ENCODE measurements at places on chromosomes 1 and 21.
A peak's percentile ranks its signal among the peaks of the same experiment; 100 is the strongest.

- DNase-seq, result peak; percentile 54
These were observed 22.8 kb upstream of the TARS2 start for GRCh38 chr1:150464422-150464826.

DNA sequence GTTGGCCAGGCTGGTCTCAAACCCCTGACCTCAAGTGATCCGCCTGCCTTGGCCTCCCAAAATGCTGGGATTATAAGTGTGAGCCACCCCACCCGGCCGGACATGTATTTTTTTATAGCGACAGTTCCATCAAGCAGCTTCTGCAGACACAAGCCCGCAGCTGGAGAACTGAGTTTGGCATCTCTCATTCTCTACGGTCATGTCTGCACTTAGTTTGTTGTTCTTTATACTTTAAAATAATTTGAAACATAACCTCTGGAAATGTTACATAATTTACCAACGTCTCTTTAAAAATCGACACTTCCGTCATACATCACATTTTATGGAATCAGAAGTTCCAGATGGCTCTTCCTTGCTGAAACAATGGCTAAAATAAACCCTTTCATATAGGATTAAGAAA, 183.6 kb downstream of the DYRK1A start:
- DNase-seq, result no peak

- no peak for DNase-seq
These were observed 90.6 kb upstream of the CD1D start for GRCh38 chr1:158089925-158090637.

DNA sequence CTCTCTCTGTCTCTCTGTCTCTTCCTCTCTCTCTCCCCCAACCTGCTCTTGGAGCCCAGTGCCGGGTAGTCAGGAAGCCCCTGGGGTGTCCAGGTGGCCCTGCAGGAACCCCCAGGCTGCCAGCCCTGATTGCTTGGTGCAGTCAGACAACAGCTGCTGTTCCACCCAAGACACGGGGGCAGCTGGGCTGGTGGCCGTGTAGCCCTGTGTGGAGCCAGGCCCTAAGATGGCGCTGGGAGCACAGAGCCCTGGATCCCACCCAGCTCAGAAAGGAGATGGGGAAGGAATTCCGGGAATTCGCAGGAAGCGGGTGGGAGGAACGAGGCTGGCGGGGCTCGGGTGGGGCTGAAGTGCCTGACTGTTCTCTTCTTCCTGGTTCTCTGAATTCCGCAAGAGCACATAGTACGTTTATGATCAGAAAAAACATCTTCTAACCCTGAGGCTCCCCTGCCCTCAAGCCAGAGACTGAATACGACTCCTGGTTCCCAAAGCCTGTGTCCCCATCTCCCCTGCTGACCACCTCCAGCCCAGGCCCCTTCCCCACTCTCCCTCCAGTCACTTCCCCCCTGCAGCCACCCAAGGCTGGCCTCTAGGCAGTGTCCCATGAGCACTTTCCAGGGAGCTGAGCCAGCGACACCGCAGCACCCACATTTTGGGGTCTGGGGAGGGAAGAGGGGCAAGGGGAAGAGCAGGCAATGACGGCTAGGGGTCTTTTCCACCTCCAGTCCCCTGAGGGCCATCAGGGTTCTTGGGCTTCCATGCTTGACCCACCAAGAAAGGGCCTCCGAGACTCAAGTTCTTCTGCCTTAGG, 55.0 kb downstream of the WNT9A start:
- DNase-seq, result no peak

DNA sequence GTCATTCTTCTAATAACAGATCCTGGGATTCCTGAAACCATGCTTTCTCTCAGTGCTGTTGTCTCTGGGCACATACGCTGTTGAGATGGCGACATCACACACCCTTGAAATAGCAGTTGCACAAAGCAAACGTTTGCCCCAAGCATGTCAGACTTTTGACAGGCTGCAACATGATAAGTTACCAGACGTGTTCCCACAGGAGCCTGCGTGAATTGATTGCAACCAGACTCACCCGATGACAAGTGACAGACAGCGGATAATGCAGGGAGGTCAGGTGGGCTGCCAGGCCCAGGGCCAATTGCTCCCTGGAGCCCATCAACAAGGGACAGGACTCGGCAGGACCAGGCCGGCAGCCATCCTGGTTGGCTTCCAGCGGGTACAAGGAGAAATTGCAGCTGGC, 310.9 kb downstream of the SIPA1L2 start:
- no peak for DNase-seq

DNA sequence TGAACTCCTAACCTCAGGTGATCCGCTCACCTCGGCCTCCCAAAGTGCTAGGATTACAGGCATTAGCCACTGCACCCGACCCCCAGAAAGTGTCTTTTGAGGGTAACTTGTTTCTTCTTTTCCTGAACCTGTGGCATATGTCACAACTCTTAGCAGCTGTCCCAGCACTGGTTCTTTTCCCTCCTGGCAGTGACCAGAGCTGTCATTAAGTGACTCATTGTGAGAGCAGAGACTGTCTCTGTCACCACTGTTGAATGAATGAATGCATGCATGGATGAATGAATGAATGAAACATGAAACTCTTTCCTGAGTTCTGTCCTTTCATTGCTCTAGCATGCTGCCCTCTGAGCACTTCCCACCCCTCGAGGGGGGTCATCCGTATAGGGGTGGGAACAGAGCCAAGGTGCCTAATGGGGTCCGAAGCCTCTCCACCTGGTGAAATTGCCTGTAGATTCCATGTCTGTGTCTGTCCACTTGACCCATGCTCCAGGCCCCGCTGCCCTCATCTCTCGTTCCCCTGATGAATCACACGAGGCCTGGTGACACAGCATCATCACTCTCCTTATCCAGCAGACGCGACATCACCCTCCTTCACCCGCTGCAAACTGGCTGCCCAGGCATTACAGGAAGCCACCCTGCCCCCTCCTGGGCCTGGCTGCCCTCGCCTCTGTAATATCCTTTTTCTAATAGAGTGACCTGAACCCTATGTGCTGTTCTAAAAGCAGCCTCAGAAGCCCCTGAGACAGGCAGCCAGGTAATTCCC, 75.0 kb downstream of the IGSF21 start:
- peak; percentile 43 for DNase-seq

- no peak for DNase-seq
These were observed 5.1 kb downstream of the KCNJ15 start for GRCh38 chr21:38261851-38262250.

GRCh38 chr21:25913479-25913878, 178.7 kb downstream of the GABPA start:
- DNase-seq, result no peak

GRCh38 chr1:172966844-172967540, 83.7 kb downstream of the TNFSF18 start:
- peak; percentile 58 for DNase-seq

GRCh38 chr1:224170748-224171478, 12.1 kb upstream of the DEGS1 start:
- peak; percentile 16 for DNase-seq

- peak; percentile 79 for DNase-seq
These were observed 78.0 kb upstream of the IPO9 start for GRCh38 chr1:201750934-201751333.

DNA sequence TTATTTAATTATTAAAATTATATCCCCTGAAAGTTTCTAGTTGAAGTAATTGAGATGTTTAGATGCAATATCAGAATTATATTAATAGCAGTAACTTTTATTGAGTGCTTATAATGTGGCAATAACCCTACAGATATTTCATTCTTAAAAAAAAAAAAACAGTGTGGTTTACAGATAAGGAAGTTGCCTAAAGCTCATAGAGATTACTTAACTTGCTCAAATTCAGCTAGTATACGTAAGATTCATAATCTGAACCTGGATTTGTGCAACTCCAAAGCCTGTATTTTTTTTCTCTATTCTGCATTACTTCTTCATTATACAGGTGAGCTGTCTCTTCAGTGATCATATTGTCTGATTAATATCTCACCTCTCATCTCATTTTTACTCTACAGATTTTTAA, 156.0 kb upstream of the PTBP2 start:
- no peak for DNase-seq

DNA sequence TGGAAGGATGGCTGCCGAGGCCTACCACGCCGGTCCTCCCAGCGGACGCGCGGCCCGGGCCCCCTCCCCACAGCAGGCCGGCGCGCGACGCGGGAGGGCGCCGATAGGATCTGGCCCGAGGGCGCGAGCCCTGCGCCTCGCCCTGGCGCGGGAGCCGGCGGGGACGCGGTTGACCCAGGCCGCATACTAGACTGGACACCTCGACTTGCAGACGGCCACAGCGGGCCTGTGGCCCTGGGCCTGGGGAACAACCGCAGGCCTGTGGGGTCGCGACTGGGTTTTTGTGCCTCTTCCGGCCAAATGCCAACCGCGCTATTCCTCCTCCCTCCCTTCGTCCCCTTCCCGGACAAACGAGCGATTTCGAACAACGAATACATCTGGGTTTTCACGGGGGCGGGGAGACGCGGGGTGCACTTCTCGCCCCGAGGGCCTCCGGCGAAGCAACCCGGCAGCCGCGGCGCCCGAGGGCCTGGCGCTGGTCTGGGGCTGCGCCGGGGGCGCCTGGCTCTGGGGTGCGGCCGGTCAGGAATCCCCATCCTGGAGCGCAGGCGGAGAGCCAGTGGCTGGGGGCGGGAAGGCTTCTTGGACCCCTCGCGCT, 2.4 kb downstream of the NHLH2 start:
- no peak for DNase-seq

DNA sequence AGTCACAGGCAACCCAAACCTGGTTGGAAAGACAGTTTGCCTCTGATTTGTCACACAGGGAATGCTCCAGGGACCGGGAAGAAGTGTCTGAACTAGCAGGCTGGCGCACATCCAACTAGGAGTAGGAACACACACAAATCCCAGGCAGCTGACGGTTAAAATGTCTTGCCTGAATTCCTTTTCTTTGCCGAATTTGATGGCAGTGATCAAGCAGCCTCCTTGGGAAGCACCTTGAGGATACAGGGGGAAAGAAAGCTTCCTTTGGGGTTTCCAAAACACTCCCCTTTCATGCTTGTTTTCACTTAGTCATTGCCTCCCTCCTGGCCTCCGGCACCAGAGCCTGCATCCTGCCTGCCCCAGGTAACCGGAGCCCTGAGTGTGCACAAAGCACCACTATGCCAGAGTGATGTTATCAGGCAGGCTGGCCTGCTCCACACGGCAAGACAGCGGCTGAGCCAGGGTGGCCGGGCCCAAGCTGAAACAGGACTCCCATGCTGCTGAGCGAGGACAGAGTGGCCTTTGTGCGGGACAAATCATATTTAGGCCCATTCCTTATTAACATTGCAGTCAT, 193.8 kb downstream of the LMX1A start:
- peak; percentile 3 for DNase-seq

DNA sequence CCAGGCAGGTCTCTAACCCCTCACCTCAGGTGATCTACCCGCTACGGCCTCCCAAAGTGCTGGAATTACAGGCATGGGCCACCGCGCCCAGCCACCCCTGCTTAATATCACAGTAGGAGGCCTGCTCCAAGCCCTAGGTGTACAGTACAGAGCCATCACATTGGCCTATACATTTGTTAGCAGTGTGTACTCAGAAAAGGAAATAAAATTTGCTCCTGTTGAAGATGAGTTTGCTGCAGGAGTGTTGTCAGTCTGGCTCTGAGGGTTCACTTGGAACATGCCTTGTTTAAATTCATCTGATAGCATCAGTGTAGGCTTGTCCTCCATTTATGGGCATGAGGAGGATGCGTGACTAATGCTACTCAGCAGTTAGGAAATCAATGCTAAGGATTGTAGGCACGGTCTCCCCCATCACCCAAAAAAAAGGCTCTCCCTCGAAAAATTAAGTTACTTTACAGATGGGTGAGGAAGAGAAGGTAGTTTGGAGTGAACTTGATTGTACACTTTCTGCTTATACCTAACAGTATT, 4.6 kb upstream of the ENAH start:
- DNase-seq, result peak; percentile 89

Measured in EL (cell line).